ENCODE measurements at places on chromosomes 11 and 22. TPM values are rescaled to one million over a fixed set of nuclear protein-coding genes. Genes with fewer than 3 reads are reported as not detected.

The JAM3 gene
- total RNA-seq = not detected

The DGAT2 gene
- 7.1 TPM for total RNA-seq

DNA sequence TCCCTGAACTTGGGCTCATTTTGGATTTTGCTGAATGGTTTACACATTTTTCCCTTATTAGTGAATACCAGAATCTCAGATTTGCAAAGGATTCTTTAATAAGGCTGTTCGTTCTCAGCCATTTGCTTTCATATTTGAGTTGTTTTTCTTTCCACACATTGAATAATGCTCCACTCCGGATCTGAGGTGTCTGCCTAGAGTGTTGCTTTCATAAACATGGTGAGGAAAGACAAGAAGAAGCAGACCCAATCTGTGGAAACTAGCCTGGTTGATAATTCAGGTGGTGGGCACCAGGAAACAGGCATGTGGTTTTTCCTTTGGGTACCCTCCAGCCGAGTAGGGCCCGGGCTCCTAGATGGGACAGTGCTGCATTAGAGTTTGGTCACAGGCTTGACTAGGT is 35.0 kb downstream of the LDLRAD3 start:
- no peak for DNase-seq

GRCh38 chr11:27882066-27882697 is 181.9 kb upstream of the BDNF start:
- peak; percentile 85 for DNase-seq

The MMP8 gene
- not detected for total RNA-seq

GRCh38 chr22:19876314-19876940 is 21.8 kb upstream of the GNB1L start:
- no peak for DNase-seq

- DNase-seq = no peak
Observed at GRCh38 chr11:4061700-4062099, 32.9 kb upstream of the RRM1 start.

- DNase-seq = no peak
Observed at GRCh38 chr11:114102993-114103896, 43.7 kb downstream of the ZBTB16 start.

GRCh38 chr11:102256251-102256650 is 61.0 kb upstream of the BIRC3 start:
- DNase-seq = no peak

DNA sequence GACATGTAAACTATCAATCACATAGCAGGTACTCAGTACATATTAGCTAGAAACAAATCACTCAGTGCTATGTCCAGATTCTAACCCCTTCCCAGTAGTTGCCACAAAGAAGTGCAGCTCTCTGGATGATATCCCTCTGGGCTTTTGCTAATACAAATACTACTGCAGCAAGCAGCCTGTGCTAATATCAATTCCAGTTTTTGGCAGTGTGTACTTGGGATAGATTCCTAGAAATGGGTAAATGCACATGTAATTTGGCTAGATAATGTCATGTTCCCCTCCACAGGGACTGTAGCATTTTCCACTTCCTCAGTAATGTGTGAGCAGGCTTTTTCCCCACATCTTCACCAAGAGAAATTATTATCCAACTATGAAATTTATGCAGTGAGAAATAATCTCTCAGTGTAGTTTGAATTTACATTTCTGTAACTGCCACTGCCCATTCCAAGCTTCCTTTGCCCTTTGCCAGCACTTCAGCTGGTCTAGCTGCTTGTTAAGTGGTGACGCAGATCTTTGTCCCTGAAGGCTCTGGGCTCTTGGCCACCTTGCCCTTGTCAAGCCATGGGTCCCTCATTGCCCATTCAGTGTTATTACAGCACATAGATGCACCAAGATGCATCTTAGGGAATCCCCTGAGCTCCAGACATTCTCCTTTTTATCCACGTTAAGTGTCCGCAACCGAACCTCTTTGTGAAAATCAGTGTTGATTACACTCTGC is 107.1 kb upstream of the CLPB start:
- DNase-seq = no peak

DNA sequence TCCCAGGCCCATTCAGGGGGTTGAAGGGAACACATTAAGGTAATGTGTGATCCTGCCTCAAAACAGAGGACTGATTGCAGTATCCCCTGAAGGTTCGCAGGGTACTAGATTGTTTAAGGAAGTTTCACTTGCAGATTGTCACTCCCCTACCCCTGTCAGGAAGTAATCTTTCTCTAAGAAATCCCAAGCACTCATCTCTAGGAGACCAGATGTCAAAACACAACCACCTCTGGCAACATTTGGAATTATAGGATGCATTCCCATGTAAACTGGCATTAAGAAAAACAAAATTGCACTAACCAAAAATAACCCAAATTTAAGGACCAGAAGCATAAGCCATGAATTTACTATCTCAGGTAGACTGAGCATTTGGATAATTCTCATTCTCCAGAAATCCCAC is 1.6 kb downstream of the MRPL17 start:
- no peak for DNase-seq

- no peak for DNase-seq
Observed at GRCh38 chr11:134062265-134063123, 6.4 kb upstream of the JAM3 start.

- DNase-seq = no peak
Observed at GRCh38 chr22:23751441-23751996, 607 bp upstream of the ZNF70 start.

- DNase-seq = no peak
Observed at GRCh38 chr11:88280673-88281316, 56.7 kb downstream of the CTSC start.

The ABCC8 gene
- not detected for total RNA-seq

GRCh38 chr11:1443737-1444136 is 42.8 kb downstream of the MOB2 start:
- DNase-seq = no peak

The GAB4 gene
- total RNA-seq = not detected

The IGLL1 gene
- not detected for total RNA-seq

GRCh38 chr11:69151836-69152235 is 3.9 kb upstream of the SMIM38 start:
- no peak for DNase-seq

DNA sequence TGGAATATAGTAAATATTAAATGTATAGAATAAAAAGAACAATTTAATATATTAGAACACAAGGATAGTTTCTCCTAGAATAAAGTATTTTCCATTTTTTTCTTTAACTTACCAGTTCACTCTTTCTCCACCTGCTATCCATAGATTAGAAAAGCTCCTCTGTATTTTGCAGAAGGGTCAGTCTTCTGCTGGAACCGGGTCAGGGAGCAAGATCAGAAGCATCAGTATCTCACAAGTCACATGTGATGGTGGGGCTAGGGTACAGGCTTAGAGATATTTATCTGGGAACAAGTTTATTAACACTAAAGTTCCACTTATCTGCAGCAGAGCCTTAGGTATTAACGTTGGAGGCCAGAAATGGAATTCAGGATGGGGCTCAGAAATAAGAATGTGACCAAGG is 17.3 kb upstream of the OR52A1 start:
- DNase-seq = no peak

GRCh38 chr11:60957188-60957587 is 5.2 kb upstream of the SLC15A3 start:
- DNase-seq = no peak

- no peak for DNase-seq
Observed at GRCh38 chr22:40334899-40335298, 11.4 kb upstream of the ADSL start.

- DNase-seq = no peak
Observed at GRCh38 chr22:31647523-31648320, 14.3 kb downstream of the PISD start.

- no peak for DNase-seq
Observed at GRCh38 chr11:73154178-73154577, 12.1 kb upstream of the FCHSD2 start.

The SLC22A8 gene
- not detected for total RNA-seq

GRCh38 chr11:69041516-69041915 is 7.2 kb upstream of the TPCN2 start:
- no peak for DNase-seq

Measured in PC-9 (cell line).